Right kidney (tissue), 9 donors: ENCODE measurements at places on chromosomes 11 and 22.

- DNase-seq, result no peak
These were observed 76.7 kb downstream of the TRIM29 start for GRCh38 chr11:120061036-120061760.

GRCh38 chr11:58654079-58654907, 31.8 kb downstream of the CNTF start:
- peak; percentile 58 for DNase-seq

- DNase-seq, result no peak
These were observed 9.4 kb downstream of the OR5B21 start for GRCh38 chr11:58498464-58498863.

DNA sequence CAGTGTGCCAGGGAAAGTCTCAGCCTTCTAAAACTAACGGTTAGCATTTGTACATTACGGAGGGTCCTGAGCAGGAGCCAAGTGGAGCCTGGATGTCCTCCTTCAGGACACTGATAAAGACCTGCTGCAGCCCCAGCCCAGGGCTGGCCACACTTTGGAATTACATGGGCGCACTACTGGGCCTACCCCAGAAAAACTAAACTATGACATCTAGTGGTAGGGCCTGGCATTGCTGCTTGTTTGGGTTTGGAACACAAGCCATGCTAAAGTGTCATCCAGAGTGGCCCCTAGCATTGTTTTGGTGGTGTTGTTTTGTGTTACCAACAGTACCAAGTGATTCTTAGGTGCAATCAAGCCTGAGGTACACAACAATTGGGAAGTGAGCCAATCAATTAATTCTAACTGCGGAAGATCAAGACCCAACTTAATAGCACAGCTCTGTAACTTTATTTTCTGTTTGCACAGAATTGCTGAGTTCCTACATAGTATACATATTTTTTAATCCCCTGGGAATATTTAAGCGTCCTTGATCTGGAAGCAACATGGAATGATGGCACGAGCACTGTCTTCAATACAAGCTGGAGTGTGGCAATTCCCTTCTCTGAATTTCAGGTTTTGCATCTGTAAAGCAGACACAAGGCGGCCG, 340.7 kb downstream of the LARGE1 start:
- no peak for DNase-seq

DNA sequence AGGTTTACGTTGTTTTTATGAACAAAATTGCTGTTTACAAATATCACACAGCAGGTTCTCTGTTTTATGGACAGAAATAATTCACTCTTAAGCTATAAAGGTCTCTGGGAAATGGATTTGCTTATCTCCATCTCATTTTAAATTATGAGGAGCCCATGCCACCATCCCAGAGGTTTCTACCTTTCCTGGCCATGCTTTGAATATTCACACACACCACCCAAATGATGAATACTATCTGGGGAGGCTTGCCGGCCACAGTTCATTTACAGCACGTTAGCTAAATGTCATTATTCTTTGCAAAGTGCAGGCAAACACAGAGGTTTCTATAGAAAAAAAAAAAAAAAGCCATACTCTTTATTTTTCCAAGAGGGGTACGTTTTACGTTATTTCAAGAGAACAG, 1446.7 kb downstream of the FAM181B start:
- DNase-seq, result no peak

- DNase-seq, result no peak
These were observed 39.7 kb downstream of the FLI1 start for GRCh38 chr11:128733440-128734102.

DNA sequence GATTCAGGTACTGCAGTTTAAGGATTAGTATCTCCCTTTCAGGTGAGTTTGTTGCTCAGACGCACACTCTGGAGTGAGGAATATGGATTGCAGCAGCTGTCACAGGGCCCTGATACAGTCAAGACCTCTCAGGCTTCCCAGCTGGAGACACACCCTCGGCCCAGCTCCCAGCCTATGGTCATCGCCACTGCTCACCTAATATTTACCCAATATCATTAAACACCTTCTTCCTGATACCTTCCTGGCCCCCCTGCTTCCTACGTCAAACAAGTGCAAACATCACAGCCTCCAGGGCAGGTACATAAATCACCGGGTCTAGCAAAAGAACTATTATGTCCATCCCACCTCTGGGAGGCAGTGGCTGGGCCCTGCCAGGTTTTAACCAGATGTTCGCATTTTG, 213.3 kb downstream of the MN1 start:
- no peak for DNase-seq

- DNase-seq, result no peak
These were observed 26.1 kb upstream of the ETS1 start for GRCh38 chr11:128613300-128613995.

DNA sequence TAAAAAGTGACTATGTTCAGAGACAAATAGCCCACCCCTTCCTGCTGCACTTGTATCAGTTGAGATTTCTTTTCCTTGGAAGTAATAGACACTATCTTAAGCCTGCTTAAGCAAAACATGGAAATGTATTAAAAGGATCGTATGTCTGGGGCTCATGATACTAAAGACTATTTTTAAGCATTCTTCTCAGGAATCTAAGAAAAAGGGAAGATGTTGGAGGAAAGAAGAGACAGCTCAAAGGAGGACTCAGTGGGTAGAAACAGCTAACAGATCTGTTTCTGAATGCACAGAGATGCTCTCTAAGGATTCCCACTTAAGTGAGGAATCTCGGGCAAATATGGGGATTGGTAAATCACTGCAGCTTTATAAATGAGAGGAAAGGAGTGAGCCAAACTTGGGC, 62.5 kb downstream of the FAM76B start:
- DNase-seq, result no peak

DNA sequence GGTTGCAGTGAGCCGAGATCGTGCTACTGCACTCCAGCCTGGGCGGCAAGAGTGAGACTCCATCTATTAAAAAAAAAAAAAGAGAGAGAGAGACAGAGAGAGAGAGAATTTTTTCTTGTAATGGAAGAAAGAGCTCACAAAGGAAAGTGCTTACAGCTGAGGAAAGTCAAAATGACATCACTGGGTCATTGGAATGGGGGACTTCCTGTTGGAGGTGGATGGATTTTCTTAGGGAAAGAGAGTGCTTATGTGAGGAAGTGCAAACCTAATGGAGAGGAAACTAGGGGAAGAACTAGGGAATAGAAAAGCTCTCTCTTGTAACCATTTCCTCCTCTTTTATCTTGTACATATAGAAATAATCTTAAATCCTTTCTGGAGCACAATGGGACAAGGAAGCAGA, 6.3 kb upstream of the PIWIL4 start:
- no peak for DNase-seq

GRCh38 chr22:36162127-36163034, 1.8 kb upstream of the APOL3 start:
- DNase-seq, result no peak

DNA sequence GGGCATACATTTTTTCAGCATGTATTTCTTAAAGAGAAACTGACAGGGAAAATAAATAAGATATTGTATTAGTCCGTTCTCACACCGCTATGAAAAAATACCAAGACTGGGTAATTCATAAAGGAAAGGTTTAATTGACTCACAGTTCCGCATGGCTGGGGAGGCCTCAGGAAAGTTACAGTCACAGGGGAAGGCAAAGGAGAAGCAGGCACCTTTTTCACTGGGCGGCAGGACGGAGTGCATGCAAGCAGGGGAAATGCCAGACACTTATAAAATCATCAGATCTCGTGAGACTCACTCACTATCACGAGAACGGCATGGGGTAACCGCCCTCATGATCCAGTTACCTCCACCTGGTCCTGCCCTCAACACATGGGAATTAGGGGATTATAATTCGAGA, 44.2 kb downstream of the PPFIA1 start:
- DNase-seq, result no peak

DNA sequence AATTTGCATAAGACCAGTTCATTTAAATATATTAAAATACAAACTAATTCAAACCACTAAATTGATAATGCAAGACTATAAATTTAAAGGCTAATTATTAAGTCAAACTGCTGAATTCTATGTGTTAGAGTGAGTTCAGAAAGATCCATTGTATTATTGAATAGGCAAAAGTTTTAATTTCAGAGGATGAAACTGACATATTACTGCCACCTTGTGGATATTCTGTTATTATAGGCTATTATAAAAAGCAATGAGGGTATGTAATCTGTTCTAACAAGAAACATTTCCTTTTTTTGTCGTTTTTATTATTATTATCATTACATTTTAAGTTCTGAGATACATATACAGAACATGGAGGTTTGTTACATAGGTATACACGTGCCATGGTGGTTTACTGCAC, 20.9 kb upstream of the NAALAD2 start:
- DNase-seq, result no peak

GRCh38 chr11:116870054-116870453, 32.6 kb upstream of the APOA1 start:
- DNase-seq, result no peak

DNA sequence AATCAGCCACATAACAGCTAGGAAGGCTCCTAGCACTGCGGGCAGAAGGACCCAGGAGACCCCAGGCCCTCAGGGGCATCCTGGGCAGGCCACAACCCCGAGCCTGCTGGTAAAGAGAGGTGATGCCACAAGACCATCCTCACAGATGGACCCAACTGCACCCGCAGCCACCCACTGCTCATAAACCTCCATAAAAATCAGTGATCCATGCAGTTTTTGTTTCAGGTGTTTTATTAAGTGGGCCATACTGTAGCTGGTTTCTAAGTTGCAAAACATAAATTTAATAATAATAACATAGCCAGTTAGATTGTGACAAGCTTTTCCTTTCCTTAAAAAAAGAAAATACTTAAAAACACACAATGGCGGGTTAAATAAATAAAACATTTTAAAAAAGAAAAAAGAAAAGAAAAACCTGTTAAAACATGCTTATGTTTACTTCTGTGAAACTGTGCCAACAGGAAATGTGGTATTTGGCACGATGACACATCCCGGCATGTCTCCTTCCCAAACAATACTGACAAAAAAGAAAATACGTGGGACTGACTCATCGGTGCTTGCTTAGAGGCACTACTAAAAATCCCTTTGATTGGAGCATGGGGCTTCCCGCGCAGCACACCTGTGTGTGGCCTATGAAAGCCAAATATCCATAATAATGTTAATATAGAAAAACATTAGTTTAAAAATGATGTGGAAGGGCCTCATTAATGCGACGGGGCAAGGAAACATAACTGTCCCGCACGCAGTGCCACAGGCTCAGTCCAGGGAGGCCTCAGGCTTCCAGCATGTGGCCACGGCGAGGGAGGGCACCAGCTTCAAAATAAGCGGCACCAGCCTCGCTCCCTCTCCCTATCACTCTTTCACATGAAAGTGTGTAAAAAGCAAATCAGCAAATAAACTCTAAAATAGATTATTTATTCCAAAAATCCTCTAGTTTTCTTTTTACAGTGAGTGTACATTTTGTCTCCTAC, 47.5 kb upstream of the SCUBE2 start:
- no peak for DNase-seq

DNA sequence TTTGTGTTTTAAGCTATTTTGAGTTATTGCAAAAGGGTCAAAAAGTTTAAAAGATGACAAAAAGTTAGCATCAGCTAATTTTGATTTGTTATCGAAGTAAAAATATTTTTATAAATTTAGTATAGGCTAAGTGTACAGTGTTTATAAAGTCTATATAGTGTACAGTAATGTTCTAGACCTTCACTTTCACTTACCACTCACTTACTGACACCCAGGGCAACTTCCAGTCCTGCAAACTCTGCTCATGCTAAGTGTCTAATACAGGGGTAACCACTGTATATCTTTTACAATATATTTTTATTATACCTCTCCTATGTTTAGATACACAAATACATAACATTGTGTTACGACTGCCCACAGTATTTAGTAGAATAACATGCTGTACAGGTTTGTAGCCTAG, 59.7 kb downstream of the PDGFD start:
- DNase-seq, result no peak

GRCh38 chr11:76805206-76805913, 22.2 kb downstream of the TSKU start:
- DNase-seq, result no peak

DNA sequence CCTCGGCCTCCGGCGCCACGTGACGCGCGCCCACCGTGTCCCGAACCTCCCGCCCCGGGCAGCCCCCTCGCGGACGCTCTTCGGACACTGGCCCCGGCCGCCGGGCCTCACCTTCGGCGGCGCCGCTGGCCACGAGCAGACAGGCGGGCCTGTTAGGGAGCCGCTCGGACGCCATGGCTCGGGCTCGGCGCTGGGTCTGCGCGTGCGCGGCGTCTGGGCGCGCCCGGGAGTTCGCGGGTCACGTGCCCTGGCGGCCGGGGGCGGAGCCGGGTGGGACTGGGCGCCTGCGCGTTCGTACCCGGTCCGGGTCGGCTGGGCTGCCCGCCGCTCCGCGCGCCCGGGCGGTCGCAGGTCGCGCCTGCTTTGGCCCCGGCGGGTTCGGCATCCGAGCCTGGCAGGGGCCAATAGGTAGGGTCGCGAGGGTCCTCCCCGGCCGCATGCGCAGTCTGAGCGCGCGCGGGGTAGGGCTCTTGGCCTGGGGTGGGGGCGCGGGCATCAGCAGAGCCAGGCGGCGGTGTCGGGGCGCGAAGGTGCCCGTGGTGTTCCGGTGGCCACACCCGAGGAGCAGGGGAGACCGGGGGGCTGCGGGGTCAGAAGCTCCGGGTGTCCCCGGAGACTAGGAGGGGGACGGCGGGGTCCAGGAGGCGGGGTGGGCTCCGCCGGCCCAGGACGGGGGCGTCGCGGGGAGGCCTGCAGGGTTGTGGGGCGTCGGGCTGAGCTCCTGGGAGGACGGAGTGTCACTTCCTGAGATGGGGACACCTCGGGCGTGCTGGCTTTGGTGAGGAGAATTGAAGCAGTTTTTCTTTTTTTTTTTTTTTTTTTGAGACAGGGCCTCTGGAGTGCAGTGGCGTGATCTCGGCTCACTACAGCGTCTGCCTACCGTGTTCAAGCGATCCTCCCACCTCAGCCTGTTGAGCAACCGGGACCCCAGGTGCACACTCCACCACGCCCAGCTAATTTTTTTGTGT, at the start of gene GATD1:
GATD1 (minus strand) TSS at position 200 of the 968 bp plus-strand sequence; CDS start at position 175, 25 bp downstream.
- DNase-seq, result peak; percentile 88

- DNase-seq, result no peak
These were observed 1335.9 kb downstream of the TBC1D22A start for GRCh38 chr22:48098243-48098920.

GRCh38 chr22:44331881-44332714, 19.3 kb upstream of the SHISAL1 start:
- DNase-seq, result peak; percentile 72

DNA sequence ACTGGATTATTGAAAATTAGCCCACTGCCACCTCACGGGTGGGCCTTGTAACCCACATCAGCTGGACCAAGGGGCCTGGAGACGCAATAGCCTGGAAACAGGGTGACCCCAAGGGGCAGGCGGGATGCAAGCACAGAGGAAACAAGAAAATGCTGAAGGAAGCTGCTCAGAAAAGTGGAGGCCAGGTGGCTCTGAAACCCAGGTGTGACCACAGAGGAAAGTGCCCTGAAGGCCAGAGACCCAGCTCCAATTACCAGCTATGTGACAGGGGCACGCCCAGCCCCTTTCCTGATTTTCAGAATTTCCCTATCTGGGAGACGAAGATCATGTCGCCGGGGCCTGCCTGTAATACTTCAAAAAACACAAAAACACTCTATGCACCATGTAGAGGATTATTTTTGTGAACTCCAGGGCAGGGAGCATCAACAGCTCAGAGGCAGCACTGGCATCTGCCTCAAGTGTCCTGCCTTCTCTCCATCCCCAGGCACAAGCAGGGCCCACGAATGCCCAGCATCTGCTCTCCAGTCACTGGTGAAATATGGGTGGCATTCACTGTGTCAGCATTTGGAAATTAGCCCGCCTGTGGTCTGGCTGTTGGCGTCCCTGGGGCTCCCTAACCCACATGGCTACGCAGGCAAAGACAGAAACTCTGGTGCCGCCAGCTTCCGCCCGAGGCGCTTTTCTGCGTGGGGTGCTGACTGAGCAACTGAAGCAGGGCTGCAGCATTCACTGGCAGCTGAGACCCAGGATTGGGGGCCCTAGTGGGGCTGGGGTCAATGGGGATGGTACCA, 6.3 kb downstream of the KCNJ1 start:
- DNase-seq, result no peak

- no peak for DNase-seq
These were observed 6.6 kb upstream of the SSTR3 start for GRCh38 chr22:37218771-37219411.
